NCI-H1694 treated with DMSO at 0.1 percent for 48 hours (cell line): ENCODE measurements at places on chromosomes 12 and 14.

DNA sequence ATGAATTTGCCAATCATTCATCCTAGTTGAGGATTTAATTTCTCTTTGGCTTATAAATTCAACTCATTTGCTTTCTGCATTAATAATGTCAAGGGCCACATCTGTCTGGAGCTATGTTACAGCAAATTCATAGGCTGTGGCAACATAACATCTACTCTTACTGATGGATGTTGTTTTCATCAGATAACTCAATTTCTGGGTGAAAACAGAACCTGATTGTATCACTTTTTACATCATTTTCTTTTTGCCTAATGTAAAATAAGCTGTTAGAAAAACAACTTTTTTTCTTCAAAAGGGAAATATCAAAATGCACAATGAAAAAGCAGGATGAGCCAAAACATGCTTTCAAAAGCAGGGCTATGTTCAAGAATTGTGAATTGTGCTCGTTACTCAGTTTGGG, 73.3 kb downstream of the HELB start:
- no peak for DNase-seq

- no peak for DNase-seq
Measured at GRCh38 chr12:53325511-53326061, 4.2 kb upstream of the AAAS start.

- DNase-seq = peak; percentile 3
Measured at GRCh38 chr12:15575671-15576541, 213.3 kb downstream of the EPS8 start.

DNA sequence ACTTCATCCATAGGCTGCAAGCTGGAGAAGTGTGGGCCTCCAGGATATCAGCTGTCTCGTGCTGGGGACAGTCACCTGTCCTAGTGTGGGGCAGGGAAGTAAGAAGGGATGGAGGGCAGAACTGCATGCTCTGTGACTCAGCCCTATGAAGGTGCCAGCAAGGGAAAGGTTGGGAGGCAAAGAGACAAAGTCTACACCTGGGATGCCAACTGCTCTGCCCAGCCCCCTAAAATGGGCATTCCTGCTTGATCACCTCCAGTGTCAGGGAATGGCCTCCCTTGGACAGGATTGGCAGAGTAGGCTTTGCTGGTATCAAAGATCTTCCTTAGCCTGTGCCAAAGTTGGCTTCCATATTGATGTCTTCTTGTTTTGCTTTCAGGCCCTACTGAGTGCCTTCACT, 335.0 kb downstream of the BCL11B start:
- DNase-seq = no peak

GRCh38 chr12:104604070-104604994, 147.6 kb downstream of the CHST11 start:
- no peak for DNase-seq

DNA sequence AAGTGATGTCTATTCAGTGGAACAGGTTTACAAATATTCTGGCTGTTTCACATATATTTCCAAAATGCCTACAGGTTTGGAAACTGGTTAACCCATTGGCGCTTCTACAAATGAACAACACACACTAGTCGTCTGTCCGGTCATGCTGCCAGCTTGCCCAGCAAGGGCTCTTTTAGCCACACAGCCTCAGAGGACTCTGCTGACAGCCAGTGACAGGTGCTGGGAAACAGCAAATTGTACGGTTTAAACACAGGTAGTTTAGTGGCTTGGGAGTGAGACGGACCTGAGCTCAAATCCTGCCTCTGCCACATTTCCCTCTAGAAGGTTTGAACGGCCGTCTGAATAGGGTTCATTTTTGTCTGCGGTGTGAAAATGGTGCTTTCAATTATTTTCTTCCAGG, 53.8 kb downstream of the MOK start:
- DNase-seq = no peak

- DNase-seq = no peak
Measured at GRCh38 chr12:58161773-58162172, 220.4 kb downstream of the ATP23 start.

GRCh38 chr14:24442240-24443052, at the start of gene SDR39U1:
Gene SDR39U1, minus strand, starts transcription at chr14:24442776. Its CDS starts 7 bp downstream, at chr14:24442769.
- DNase-seq = peak; percentile 99

DNA sequence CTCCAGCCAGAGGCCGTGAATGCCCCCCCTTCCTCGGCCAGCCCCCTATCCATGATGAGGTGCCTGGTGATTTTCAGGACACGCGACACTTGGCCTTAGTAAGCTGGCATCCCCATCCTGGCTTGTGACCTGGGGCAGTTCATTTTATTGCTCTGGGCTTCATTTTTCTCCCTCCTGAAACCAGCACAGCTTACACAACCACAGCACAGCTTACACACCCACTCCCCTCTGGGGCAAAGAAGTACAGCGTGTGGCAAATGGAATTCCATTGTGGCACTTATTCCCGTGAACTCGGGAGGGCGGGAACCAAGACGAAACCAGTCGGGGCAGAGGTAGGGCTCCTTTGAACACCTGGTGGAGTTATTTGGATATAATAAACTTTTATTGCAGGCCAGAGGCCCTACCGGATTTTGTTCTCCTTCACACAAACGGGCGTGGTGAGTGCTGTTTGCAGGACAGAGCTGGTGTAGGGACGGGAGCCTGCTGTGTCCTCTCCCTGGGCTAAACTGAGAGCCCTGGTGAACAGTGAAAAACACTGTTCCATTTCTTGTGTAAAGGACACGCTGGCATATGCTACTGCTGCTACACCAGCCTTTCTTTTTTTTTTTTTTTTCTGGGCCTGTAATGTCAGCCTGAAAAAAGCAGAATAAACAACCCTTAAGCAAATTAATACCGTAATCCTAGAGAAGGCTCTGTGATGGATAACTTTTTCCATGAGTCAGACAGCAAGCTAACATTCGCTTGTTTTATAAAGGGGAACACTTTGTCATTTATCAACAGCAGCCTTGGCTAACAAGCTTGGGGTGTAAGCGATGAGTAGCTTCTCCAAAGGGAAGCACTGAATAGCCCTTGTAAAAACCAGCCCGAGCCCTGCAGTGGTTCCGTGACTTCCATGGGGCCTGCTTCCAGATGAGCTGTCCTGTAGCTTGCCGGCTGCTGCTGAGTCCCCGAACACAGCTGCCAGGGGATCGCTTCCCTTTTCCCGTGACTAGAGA, 29.3 kb downstream of the CD9 start:
- no peak for DNase-seq

DNA sequence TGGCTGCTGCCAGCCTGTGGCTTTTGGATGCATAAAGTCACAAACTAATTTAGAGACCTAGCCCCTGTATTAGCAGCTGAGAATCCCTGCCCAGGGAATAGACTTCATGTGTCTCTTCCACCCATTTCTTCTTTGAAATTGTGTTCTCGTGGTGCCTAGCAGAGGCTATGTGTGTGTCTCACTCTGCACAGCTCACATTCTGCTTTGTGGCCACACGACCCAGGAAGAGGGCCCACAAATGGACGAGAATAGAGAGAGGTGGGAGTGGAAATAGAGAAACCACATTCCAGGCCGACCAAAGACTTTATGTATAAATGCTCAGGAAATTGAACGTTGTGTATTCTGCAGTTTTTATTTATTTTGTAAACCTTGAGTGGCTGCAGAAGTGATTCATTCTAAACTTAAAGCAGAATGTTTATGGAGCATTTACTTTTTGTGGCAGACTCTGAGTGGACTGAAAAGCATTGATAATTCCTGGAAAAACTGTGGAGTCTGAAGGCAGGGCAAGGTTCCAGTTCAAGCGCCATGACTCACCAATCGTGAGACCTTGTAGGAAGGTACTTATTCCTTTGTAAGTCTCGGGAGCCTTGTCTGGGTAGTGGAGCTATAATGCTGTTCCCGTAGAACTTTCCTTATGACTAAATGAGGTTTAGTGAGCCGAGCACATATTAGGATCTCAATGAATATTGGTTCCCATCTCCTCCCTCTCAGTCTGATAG, 9.1 kb downstream of the B4GALNT3 start:
- DNase-seq = no peak

DNA sequence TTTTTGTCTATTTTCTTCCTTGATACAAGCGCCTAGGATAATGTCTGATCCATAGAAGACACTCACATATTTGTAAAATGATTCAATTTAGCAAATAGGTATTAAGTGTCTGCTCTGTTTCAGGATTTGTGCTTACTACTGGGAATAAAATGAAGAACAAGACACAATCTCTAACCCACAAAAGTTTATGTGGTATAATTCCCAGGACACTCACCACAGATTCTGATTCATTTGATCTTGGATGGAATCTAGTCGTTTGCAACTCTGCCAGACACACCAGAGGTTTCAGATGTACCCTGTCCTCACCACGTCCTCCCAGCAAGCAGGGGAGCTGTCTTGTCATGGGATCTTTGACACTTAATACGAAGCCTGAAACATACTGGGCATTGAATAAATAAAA, 208.3 kb downstream of the LRIG3 start:
- no peak for DNase-seq

- DNase-seq = no peak
Measured at GRCh38 chr14:74621556-74621955, 9.5 kb upstream of the LTBP2 start.

GRCh38 chr14:87996291-87996592, 3.3 kb upstream of the GALC start:
- DNase-seq = no peak

DNA sequence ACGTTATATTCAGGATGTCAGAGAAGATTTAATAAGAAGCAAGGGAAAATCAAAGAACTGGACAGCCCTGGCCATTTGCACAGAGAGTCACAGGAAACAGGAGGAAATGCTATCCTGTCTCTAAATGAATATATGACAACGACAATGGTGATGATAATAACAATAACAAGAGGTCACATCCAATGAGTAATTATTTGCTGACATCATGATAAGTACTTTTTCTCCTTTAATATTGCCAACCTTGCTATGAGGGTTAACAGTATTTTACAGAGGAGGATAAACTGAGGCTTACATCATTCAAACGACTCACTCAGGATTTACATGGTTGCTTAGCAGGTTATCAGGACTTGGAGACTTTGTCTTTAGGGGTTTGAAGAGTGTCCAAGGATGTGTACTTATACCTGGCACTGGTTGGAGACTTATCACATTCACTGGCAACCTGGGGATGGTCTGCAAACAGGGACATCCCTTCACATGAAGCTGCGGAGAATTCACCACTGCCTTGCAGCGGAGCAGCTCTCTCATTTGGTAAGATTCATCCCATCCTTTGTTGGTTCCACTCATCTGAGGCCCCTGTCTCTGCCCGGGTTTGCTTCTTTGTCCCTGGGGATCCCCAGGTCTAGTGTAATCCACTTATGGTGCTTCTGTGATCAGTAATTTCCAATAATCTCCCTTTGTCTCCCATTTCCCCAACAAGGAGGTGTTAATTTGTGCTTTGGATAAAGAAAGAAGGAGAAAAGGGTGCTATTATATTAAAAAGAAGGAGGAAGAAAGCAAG, 637.8 kb downstream of the BCL11B start:
- DNase-seq = no peak

DNA sequence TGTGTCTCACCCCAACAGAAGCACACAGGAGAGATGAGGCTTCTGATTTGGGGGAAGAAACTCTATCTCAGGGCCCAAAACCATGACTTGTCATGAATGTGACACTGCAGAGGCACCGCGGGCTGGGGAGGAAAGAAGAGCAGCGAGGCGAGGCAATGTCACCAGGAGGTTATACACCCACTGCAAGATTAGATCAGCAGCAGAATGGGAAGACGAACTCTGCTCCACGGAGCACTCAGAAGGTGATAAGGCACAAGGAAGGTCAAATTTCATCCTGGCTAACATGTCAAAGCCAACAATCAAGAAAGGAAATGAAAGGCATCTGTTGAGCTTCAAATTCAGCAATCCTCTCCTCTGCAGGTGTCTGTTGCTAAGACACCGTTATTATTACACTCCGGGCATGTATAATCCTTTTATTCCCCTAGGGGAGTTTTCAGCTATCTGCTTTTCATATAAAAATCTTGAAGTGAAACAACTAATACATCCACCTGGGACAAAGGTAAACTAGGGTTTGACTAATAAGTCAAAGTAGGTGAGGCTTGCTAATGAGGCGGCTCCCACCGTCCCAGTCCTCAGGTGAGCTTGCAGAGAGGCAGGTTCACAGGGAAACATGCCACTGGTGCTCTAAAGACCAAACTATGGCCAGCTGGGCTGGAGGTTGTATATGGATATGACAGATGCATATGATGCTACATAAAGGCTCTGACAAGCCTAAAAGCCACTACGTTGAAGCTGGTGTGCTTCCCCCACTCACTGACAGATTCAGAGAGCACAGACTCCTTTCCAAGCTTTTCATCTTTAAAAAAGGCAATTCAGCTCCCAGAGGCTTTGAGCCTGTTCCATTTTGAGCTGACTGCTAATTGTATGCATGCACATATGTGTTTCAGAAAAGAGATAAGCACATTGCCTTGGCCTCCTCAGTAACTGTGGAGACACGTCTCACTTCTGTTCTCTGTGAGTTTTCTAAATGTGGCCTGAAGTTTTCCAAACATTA, 221.2 kb downstream of the NELL2 start:
- peak; percentile 77 for DNase-seq

- no peak for DNase-seq
Measured at GRCh38 chr12:45273717-45274271, 57.9 kb downstream of the ANO6 start.

DNA sequence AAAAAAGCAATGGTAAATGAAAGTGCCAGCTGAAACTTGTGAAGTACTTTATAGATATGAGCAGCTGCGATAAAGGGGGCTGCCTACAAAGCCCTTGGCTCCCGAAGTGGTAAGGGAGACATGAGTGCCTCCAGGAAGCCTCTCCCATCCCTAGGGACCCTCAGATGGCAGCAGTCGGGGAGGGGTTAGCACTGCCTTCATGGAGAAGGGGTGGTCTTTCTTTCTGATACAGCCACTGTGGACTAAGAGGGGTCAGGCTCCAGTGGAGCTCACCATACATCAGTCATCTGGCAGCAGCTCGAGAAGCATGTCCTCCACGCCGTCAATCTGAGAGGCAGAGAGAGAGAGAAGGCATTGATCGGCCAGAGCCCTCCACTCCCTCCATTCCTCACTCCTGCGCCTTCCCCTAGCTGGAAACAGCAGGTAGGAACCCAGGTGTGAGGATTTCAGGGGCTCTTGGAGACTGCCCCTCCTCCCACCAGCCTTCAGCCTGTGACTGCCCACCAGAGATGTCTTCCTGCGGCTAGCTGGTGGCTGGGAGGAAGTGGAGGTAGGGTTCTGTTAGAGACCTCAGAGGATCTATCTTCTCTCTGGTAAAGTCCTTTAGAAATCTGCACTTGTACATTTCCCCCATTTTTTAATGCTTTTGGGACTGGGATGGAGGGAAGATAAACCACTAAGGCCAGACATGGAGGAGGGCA, 2.3 kb downstream of the TCL1A start:
- no peak for DNase-seq

GRCh38 chr14:81396113-81396512, 4.0 kb downstream of the STON2 start:
- no peak for DNase-seq

GRCh38 chr12:2152134-2152533, 99.3 kb downstream of the CACNA1C start:
- DNase-seq = no peak

DNA sequence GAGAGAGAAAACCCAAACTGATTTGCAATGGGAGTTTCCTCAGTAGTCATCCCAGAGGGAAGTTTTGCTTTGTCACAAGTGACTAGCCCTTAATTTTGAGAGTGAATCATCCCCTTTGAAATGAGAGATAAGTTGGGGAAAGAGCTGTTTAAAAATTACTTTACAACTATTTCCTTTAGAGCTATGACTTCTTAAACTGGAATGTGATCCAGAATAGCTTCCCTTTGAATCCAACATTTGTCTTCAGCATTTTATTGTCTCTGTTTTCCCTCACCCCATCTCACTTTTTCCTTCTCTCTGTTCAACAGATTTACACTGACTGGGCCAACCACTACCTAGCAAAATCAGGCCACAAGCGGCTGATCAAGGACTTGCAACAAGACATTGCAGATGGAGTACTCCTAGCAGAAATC, 109.3 kb downstream of the NAV3 start:
- no peak for DNase-seq

- DNase-seq = no peak
Measured at GRCh38 chr12:113467502-113468364, 3.9 kb downstream of the LHX5 start.
